ENCODE measurements at places on chromosomes 1 and 21. TPM values are rescaled to one million over a fixed set of nuclear protein-coding genes. Genes with fewer than 3 reads are reported as not detected.
A peak's percentile ranks its signal among the peaks of the same experiment; 100 is the strongest.

DNA sequence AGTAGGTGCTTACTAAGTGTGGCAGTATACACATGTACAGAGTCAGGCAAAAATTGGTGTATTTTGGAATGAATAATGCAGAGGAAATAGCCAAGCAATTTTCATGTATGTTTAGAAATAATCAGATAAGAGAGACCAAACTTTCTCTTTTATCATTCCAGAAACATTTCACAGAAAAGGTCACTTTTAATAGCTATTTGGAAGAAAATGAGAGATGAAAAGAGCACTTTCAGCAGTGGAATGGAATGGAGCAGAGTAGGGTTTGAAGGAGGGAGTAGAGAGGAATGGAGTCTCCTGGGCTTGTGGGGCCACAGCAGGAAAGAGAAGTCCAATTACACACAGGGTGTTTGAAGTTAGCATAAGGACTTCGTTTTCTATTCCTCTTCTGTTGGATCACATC is 48.8 kb upstream of the GJA5 start:
- DNase-seq, result no peak

DNA sequence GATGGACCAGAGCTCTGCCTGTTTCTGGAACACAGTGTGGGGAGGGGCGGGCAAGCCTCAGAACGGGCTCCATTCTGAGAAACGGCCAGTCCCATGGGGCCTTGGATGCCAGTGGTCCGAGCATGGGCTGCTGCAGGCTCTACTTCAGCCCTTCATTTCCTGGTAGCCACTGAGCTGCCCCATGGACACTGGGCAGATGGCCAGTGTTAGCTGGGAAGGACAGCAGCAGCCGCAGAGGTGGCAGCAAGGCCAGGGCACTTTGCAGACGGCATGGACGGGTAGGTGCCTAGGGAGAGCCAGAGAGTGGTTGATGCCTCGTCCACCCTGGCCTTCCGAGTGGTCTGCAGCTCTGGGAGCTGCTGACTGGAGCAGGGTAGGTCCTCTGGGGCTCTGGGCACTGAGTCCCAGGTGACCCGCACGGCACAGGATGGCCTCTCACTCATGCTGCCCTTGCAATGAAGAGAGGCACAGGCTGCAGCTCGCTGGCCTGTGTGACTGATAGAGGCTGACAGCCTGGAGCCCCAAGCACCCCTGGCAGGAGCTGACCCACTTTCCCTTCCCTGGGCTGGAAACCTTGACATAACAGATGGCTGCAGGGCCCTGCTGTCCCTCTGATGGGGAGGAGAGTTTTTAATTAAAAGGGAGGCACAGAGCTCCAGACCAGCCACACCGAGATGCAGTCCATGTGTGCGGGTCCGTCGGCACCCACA is 87.7 kb upstream of the COL6A1 start:
- no peak for DNase-seq

- DNase-seq, result no peak
These were observed 3.8 kb upstream of the GALE start for GRCh38 chr1:23804183-23804835.

DNA sequence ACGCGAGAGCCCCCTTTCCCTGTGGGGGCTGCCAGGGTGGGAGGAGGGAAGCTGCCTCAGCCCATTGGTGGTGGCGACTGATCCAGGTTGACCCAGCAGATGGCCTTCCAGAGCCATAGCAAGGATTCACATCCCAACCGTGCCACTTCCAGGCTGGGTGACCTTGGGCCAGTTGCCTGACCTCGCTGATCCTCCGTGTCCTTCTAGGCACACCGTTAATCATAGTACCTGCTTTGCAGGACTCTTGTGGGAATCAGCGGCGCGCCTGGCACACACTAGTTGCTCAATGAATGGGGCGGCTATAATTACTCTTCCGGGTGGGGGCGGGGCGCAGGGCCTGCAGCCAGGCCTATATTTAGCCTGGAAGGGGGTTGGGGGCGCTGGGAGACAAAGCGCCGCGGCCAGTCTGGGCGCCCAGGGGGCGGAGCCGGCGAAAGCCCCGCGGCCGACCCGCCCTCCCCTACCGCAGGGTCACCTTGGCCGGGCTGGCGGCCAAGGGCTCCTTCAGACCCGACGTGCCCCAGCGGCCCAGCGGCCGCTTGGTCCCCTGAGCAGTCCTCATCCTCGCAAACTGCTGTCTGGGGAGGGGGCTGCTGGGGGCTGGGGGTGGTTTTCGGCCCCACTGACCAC is 5.1 kb downstream of the HSPB7 start:
- peak; percentile 18 for DNase-seq

- DNase-seq, result peak; percentile 67
These were observed 7.0 kb downstream of the OLFML2B start for GRCh38 chr1:162016631-162017030.

DNA sequence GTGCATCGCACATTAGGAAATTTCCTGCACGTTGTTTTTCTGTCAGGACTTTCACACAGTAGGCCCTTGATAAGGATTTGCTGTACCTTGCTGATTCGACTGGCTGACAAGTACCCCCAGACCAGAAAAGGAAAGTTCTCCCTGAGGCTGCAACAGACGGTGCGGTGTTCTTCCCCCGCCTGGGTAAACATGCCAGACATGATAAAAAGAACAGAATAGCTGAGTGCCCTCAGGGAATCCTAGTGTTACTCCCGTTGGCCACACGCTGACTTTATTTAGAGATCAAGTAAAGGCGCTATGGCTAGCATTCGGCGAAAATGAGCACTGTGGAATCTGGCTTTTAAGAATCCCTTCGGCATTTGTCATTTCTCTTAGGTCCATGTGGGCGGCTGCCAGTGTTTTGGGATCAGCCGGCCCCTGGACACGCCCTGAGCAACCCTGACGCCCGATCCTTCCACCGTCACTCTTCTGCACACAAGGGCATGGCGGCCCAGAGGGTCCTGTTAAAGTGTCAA is 607.7 kb downstream of the KIF26B start:
- no peak for DNase-seq

- DNase-seq, result peak; percentile 56
These were observed 29.9 kb downstream of the PSMG1 start for GRCh38 chr21:39153373-39153772.

GRCh38 chr1:115643666-115644065 is 1.9 kb downstream of the VANGL1 start:
- DNase-seq, result no peak

DNA sequence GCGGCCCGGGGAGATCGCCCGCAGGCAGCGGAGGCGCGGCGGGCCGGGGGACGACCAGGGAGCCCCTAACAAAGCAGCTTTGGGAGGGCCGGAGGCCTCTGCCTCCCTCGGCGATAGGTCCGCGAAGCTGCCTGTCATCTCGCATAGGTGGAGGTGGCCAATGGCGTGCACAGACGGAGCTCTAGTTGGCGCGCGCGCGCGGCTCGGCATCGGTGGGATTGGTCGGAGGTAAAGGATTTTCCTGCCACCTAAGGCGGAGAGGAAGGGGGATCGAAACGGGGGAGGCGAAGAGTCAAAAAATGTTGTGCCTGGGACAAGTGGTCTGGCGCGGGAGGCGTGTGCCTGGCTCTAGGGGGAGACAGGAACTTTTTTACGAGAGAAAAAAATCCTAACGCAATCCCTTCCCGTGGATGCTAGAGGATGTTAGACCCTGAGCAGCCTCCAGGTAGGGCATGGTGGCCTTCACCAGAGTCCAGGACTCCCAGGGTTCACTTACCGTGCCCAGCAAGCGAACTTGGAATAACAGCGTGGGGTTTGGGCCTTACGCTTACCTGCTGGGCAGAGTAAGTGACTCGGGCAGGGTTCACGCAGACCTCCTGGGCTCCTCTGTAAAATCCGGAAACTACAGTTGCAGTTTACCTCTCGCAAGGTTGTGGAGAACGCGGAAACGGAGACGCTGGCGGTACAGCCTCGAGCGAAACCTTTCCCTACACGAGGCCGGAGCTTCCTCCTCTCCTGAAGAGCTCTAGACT is 99.9 kb upstream of the SOD1 start:
- DNase-seq, result peak; percentile 93

- DNase-seq, result no peak
These were observed 40.3 kb downstream of the FHAD1 start for GRCh38 chr1:15287035-15287979.

GRCh38 chr1:12622506-12622905 is 4.5 kb upstream of the DHRS3 start:
- no peak for DNase-seq

GRCh38 chr1:58732087-58732775 is 32.4 kb upstream of the MYSM1 start:
- DNase-seq, result peak; percentile 78

DNA sequence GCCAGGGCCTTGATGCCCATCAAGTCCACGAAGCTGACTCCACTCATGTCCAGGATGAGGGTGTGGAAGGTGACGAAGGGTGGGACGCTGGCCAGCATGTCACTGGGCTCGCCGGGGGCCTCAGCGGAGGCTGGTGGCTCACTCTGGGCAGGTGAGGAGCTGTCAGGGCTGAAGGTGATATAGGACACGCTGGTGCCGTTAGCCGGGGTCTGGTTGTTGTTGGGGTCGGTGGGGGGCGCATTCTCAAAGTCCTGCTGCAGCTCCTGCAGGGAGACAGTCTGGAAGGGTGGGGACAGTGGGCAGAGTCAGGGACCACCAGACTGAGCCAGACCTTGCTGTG is 21.7 kb downstream of the SLC26A9 start:
- DNase-seq, result no peak

DNA sequence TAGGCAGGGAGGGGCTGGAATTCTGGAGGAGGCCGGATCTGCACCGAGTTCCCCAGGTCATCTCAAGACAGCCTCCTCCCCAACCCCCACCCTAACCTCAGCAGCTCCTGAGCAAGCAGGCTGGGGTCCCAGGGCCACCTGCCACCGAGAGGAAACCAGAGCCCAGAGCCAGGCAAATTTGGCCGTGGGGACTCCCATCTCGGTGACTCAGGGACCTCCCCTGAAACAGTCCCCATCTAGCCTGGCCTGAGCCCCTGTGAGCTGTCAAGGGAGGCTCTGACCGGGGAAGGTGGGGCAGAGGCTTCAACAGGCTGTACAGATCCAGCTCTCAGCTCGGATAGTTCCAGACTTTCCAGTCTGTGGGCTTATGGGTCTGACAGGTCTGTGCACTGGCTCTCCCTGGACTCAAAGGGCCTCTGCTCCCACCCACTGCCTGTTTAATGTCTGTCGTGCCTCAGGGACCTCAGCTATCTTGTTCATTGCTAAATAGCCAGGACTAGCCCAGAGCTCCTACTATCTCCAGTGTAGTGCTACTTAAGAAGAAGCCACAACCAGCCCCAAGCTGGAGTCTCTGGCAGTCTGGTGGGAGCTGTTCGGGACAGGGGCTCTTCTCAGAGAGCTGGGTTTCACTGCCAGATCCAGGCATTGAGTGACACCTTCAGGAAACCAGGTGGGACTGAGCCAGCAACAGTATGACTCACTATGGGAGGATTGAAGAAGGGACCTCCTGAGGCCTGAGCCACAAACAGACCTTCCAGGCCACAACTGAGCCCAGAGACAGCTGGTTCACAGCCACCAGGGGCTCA is 25.6 kb downstream of the MATN1 start:
- peak; percentile 56 for DNase-seq

DNA sequence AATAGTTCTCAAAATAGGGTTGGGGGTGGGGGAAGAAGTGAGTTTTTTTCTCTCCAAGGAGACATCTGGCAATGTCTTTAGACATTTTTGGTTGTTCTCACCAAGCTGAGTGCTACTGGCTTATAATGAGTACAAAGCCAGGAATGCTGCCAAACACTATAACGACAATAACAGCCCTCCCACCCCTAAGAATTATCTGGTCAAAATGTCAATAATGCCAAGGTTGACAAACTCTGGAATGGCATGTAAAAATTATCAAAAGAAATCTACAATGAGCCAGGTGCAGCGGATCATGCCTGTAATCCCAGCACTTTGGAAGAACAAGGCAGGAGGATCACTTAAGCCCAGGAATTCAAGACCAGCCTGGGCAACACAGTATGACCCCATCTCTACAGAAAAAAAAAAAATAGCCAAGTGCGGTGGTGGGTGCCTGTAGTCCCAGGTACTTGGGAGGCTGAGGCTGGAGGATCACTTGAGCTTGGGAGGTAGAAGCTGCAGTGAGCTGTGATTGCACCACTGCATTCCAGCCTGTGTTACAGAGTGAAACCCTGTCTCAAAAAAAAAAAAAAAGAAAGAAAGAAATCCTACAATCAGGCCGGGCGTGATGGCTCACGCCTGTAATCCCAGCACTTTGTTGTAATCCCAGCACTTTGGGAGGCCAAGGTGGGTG is 2.5 kb downstream of the ATP5PF start:
- DNase-seq, result peak; percentile 7

DNA sequence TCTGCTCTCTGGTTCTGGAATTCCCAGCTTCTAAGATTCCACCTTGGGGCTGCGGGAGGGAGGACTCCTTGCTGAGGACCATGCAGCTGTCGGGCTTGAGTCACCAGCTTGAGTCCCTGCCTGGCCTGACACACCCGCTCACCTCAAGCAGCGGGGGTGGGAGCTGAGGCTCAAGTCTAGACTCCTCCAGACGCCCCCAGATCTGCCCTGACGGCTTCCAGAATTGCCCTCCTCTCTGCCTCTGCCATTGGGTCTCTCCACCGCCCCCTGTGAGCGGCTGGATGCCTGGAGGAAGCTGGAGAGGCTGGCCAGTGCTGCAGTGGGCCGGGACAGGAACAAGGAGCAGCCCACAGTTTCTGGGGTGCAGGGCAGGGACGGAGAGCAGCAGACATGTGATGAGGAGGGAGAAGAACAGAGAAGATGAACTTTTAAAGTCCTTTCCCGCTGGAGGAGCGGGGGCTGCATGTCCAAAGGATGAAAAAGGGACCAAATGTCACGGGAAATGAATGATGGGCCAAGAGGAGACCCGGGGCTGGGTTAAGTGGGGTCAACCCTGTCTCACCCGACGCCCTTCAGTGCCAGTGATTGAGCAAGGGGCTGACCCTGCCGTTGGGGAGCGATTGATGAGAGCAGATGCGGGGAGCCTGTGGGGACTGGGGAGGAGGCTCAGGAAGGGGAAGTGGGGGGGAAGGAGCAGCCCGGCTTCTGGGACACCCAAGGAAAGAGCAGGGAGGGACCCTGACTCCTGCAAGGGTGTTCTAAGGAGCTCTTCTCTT is 13.5 kb downstream of the CRABP2 start:
- peak; percentile 71 for DNase-seq

- peak; percentile 87 for DNase-seq
These were observed 30.7 kb downstream of the DMBX1 start for GRCh38 chr1:46520063-46520911.

Gene VHLL
- 1.1 TPM for total RNA-seq

Gene HRNR
- total RNA-seq, result not detected

Gene AGMAT
- total RNA-seq, result 9.4 TPM

Gene KIF14
- total RNA-seq, result 23.6 TPM

Gene SLC2A5
- total RNA-seq, result not detected

Gene CHIA
- total RNA-seq, result not detected

Gene PTPN14
- 12.6 TPM for total RNA-seq

Gene CTTNBP2NL
- total RNA-seq, result 3.7 TPM

Gene CELA3A
- not detected for total RNA-seq

Gene ADORA3
- not detected for total RNA-seq

Gene MARK1
- total RNA-seq, result 0.40 TPM

Gene REN
- total RNA-seq, result 3.1 TPM

Gene LCE3E
- total RNA-seq, result not detected
